Effector CD4-positive, alpha-beta T cell (primary cell): ENCODE measurements at places on chromosomes 16 and 17.

DNA sequence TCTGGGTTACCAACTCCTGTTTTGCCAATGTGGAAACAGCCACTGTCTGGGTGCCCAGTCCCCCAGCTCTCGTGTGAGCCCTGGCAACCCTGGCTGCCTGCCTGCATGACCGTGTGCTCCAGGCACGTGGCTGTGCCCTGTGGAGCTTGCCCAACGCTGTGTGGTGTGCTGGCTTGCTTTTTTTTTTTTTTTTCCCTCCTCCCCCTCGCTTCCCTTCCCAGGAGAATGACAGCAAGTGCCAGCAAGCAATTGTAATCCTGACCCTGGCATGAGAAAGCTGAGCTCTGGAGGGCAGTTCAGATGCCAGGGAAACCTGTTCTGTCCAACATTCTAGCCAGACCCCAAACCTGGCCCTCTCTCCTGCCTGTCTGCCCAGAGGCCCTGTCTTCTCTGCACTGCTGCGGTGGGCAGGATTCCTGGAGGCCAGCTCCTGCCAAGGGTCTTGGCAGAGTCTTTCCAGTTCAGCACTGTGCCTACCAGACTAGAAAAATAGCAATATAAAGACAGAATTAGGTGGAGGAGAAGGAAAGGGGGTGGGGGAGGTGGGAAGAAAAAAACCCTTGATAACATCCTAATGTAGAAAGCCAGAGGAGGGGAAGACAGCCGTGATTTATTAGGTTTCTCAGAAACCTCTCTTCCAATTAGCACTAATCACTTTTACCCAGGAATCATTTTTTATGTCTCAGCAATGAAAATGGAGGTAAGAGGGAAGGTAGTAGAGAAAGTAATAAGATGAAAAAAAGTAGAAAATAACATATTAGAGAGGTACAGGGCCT is 9.0 kb downstream of the HLF start:
- no peak for DNase-seq

DNA sequence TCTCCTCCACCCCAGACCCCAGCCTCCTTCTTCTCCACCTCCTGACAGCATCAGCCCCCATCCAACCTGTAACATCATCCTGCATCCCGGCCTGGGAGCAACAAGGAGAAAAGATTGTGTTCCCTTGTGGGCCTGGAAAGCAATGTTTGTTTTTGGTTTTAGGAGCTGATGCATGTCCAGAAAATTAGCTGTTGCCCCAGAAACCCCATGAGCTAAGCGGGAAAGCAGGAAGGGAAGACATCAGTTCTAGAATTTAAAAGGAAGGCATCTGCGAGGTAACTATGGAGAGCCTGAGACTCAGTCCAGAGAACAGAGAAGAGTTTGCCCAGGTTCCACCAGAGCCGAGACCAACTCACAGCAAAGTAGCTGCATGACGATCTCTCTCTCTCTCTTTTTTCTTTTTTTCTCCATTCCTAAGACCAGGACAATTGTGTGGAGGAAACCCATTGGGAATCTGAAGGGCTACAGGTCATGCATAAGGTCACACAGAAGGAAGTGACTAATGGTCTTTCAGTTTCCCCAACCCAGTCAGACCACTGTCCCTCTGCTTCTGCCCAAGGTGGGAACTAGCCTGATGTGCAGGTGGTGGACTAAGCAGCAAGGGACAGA is 124.4 kb downstream of the SLC39A11 start:
- DNase-seq = no peak

- no peak for DNase-seq
Observed at GRCh38 chr17:38844261-38844757, 9.2 kb downstream of the RPL23 start.

DNA sequence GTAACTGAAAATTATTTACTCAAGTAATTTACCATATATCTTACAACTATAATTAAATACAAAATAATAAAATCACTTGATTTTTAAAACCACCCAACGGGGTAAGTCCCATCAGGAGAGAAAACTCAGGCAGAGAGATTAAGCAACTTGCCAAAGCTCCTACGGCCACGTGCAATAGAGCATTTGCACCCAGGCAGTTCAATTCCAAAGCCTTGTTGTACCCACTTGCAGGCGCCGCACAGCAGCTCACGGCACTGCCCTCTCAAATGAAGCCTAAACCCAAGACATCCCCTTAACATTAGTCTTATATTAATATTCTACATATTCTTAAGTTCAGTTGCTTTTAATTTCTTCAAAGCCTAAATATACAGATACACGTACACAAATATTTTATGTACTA is 75.7 kb downstream of the SPAG9 start:
- no peak for DNase-seq

DNA sequence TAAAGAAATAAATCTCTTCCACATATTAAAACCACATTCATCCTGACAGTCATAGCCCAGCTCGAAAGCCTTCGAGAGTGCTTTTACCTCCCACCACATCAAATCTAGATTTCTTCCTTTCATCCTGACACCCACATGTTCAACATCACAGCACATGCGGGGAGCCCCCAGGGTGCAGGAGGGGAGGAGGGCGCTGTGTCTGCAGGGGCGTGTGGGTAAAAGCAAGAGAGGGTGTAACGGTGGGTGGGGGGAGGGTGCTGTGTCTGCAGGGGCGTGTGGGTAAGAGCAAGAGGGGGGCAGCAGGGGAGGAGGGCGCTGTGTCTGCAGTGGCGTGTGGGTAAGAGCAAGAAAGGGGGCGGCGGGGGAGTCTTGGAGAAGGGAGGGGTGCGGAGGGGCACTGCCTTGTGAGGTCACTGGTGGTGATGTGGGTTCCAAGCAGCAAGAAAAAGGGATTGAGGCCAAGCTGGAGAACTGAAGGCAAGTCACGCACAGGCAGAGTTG is 34.7 kb downstream of the ADCY9 start:
- DNase-seq = no peak

DNA sequence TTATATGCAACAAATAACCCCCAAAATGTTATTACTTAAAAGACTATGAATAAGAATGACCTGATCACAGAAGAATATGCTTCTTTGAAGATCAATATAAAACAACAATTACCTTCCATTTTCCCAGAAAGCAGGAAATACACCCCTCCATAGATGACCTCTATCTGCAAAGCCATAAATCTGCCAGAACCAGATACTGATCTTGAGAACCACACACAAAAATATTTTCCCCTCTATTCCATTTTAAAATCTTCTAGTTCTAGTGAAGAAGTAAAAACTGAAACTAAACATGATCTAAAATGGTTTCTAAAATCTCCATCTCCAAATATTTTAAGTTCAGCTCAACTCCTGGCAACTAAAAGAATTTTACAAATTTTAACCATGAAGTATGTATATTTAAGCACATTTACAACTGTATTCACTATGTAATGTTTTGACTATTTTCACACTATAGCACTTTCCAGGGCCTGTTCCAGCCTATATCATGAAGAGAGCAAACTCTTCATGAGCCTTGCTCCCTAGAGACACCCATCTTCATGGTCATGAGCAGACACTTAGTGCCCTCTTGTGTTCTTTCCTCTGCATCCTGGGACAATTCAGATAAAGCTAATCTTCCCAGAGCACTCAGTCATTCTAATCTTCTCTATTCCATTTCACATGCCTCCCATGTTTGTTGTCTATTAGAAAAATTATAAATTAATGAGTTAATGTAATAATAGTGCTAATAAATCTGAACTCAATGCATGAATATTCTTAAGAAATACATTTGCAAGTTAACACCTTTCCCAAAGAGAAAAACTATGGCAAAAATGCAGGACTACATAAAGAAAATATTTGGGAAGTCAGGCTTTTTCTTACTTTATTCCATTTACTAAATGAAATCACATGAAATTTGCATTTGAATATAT is 87.0 kb downstream of the HELZ start:
- no peak for DNase-seq

GRCh38 chr16:79613009-79613408 is 12.5 kb upstream of the MAF start:
- DNase-seq = no peak

DNA sequence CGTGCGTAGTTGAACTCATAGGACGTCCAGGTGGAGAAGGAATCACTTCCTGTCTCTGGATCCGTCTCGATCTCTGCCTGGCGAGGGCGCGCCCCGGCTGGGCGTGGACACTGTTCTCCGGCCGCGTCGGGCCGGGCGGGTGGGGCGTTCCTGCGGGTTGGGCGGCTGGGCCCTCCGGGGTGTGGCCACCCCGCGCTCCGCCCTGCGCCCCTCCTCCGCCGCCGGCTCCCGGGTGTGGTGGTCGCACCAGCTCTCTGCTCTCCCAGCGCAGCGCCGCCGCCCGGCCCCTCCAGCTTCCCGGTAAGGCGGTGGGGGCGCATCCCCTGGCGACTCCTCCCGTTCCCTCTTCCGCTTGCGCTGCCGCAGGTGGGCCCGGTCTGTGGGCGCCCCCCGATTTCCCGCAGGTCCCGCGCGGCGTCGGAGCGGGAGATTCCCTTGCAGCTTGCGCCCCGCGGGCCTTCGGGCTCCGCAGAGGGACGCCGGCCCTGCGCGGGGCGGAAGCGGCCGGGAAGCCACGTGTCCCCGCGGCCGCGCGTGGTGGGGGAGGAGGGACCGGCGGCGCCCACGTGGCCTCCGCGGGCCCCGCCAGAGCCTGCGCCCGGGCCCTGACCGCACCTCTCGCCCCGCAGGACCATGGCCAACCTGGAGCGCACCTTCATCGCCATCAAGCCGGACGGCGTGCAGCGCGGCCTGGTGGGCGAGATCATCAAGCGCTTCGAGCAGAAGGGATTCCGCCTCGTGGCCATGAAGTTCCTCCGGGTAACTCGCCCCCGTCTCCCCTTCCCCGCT is at the start of gene NME2:
TSS of gene NME2 (plus strand) at position 214 of the 789 bp plus-strand sequence. CDS start at position 634, 420 bp downstream.
- peak; percentile 41 for DNase-seq

GRCh38 chr17:266219-266618 is 84.8 kb upstream of the DOC2B start:
- DNase-seq = no peak

- DNase-seq = no peak
Observed at GRCh38 chr17:8294361-8294760, 839 bp downstream of the SLC25A35 start.

- no peak for DNase-seq
Observed at GRCh38 chr17:68176718-68177117, 71.1 kb upstream of the AMZ2 start.

DNA sequence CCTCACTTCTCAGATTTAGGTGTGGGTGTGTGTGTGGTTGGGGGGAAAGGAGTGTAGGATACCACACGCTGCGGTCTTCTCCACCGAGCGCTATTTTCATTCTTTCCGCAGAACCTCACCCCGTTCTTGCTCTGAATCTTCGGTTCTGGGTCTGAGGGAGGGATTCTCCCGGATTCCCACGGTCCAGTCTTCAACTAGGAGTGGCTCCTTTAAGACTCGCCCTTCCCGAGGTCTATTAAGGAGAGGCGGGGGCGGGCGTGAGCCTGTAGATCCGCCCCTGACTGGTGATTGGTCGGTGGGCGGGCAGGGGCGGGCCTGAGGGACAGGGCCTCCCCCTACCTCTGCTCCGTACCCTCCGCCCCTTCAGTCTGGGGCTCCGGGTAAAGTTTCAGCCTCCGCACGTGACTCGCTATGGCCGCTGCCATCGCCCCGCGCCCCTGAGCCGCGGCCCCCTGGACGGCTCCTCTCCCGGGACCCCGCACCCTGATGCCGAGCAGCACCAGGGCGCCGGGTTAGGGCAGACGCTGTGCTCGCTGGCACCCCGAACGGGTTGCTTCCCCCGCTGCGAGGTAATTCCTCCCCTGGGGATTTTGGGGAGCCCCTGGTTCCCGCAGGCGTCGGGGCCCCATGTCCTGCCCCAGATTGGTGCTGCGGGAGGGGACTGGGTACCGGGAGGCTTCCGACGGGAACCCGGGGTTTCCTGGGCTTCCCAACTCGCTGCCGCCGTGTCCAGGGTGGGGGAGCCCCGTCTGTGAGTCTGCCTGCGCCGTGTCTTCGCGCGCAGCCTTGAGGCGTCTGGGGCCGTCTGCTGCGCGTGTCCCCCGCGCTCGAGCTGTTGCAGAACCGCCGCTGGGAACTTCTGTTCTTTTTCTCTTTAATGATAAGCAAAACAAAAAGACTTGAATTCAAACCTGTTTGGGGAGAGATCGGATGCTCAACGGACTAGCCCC is 9.2 kb downstream of the RARA start:
- DNase-seq = peak; percentile 87

- DNase-seq = no peak
Observed at GRCh38 chr16:88554711-88555264, 15.4 kb upstream of the ZC3H18 start.

GRCh38 chr16:88983771-88984687 is 7.0 kb upstream of the CBFA2T3 start:
- no peak for DNase-seq

GRCh38 chr17:27345141-27345904 is 51.4 kb downstream of the WSB1 start:
- DNase-seq = no peak

GRCh38 chr17:73581379-73581778 is 62.9 kb downstream of the SDK2 start:
- DNase-seq = no peak

- DNase-seq = no peak
Observed at GRCh38 chr16:63629272-63629671, 1492.6 kb downstream of the CDH11 start.

DNA sequence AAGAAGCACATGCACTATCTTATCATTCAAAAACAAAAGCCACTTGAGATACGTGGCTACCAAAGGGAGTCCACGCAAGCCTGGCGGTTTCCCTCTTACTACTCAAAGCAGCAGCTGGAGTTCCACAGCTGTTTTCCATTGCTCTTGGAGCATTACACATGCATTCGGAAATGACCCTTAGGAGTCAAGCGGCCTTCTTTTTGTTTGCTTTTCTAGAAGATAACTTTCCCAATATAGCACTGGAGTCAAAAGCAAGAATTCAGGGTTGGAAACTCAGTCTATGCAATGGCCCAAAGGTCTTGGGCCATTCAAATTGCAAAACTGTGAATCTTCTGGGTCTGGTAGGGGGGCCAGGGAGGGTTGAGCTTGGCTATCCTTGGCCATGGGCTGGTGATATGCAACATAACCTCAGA is 97.8 kb upstream of the MAF start:
- DNase-seq = no peak

GRCh38 chr16:25172831-25173230 is 43.9 kb upstream of the AQP8 start:
- no peak for DNase-seq

- no peak for DNase-seq
Observed at GRCh38 chr16:54120846-54121480, 165.6 kb downstream of the IRX3 start.

DNA sequence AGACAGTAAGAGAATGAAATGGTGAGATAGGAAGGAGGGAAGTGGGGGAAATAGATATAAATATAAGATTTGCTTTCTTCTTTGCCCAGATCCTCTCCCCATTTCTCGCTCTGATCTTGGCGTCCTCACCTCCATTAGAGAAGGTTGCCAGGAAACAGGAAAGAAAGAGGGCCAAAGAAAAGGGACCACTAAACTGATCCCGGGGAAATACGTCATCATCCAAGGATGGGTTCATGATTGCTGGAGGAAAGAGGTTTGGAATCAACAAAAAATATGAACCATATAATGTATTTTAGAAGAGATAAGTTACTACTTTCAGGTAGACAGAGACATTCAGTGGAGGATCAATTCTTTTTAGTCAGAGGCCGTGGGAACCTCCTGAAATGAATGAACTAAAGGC is 536.0 kb downstream of the HAPSTR1 start:
- no peak for DNase-seq
